LNCaP clone FGC (cell line): ENCODE measurements at places on chromosomes 6 and 20.

- no peak for DNase-seq
Observed at GRCh38 chr20:43832096-43832816, 82.4 kb upstream of the TOX2 start.

DNA sequence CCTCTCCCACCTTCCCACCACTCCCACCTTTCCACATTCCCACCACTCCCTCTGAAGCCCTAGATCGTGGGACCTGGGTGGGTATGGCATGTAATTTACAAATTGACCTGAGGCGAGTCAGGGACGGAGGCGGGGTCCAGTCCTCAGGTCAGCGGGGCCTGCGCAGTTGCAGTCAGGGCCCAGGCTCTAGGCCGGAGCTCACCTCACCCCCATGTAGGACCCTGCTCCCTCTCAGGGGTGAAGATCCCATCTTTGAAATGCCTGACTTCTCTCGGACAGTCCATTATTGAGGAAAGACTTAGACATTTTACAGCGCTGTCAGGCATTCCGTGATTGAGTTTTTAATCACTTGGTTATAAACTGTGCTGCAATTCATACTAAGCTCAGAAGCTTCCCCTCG is 10.5 kb downstream of the THBS2 start:
- DNase-seq: no peak

GRCh38 chr20:3459881-3460307 is 10.9 kb upstream of the ATRN start:
- DNase-seq: no peak

GRCh38 chr20:52899041-52899608 is 73.0 kb upstream of the TSHZ2 start:
- no peak for DNase-seq

DNA sequence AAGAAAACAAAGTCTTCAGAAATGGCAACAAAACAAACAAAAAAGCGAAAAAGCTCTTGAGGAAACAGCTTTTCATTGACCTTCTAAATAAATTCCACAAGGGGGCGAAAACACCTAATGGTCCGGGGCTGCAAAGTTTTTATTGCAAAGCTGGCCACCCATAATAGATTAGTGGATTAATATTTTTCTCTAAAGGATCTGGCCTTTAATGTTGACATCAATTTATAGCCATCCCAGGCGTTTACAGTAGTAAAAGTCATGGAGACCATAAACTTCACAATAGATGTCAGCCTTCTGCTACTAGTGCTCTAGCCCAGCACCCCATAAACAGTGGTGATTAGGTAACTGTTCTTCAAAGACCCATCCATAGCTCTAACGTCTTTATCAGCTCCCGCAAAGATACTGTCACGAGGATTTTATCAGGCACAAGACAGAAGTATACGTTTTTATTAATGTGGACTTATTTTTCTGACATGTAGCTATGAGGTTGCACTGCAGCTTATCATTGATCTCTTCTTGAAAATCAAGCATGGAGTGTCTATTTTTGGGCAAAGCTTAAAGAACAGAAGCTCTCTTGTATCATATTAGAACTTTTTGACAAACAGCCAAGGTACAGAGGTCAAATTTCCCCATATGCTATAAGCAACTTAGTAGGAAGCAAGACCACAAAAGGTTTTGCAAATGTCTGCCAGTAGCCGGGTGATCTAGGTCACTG is 4.7 kb downstream of the CITED2 start:
- no peak for DNase-seq

DNA sequence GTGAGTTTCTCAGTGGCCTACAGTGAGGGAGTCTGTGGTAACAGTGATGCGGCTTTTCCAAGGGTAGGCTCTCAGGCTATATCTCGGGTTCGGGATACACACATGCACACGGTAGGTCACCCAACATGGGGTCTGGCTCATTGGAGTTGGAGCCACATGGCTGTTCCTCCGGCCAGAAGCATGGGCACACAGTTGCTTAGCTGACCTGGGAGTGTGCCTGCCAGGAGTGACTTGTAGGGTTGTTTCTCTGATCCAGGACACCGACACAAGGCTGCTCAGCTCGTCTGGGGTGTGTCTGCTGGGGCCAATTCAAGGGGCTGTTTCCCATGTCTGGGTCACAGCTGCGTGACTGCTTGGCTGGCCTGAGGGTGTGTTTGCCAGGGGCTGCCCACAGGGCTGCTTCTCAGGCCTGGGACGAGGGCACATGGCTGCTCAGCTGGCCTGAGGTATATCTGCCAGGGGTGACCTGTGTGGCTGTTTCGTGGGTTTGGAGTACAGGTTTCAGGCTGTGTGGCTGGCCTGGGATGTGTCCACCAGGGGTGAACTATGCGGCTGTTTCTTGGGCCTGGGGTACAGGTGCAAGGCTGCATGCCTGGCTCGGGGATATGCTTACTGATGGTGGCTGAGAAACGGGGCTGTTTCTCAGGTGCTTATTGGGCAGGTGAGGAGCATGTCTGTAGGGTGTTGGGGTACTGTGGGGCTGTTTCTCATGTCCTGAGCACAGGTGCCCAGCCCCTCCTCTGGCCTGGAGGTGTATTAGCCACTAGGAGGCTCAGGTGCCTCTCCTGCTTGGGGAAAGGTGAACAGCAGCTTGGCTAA is 15.2 kb downstream of the KIF25 start:
- no peak for DNase-seq
